ENCODE measurements at places on chromosomes 3 and 15.
A peak's percentile ranks its signal among the peaks of the same experiment; 100 is the strongest.

DNA sequence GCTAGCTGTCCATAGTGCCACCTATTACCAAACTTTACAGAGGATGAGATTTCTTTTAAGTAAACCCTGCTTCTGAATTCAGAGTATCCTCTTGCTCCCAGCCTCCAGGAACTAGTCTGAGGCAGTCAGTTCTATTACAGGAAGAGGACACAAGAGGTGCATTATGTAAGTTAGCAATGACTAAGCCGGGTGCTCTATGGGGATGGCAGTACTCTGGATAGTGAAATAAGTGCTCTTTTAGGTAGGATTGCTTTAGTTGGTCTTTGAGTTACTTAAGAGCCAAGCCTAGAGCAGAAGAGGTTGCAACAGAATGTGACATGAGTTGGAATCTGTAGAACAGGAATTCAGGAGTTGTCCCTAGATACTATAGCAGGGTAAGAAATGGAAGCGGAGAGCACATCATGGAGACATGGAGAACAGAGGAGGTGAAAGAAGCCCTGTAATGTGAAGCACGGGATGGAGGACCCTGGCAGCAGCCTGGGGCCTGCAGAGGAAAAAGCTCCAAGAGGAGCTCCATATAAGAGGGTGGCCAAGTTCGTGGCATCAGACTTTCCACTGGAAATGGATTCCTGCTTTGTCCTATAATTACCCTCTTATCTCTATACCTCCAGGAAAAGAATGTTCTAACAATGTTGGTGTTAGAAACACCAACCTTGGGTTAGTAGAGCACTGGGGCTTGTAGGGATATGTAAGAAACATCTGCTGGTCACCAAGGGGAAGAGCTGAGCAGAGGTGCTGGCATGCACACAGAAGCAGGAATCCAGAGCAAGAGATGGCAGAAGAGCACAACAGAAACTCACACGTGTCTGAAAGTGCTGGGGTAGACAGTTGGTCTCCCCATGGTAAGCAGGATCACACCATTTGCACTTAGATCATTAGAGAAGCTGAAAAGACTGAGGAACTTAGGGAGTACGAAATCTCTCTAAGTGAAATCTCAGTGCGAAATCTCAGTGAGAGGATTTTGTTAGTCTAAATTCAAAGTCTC, 851.1 kb downstream of the FHIT start:
- peak; percentile 72 for DNase-seq

- DNase-seq: no peak
Measured at GRCh38 chr3:13873818-13874217, 6.1 kb downstream of the WNT7A start.

DNA sequence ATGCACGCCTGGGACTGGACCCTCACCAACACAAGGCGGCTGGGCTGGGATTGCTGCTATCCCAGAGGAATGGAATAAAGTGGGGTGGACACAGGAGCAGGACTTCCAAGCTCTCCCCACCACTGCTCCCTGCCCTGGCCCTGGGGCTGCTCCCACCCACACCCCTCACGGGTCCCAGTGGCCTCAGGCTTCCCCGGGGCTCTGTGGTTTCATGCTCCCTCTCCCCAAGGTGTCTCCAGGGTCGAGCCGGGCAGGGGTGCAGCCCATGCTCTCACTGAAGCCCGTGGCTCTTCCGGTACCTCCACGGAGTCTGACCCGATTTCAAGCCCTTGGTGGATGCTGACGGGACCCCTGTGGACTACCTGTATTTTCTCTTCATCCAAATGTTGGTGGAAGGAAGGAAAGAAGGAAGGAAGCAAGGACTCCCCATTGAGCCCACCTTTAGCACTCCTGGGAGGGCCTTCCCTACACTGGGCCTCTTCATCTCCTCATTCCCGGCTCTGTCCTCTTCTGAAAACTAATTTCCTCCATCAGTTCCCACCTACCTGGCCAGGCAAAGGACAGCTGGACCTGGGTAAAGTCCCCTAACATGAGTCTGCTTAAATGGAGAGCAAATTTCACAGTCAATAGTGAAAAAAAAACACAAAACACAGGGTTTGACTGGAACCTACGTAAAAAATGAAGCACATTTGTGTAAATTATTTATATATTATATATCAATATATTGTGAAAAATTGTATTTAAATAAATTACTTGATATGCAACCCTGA, 44.0 kb upstream of the PCSK6 start:
- no peak for DNase-seq

GRCh38 chr3:197165890-197166289, 132.5 kb downstream of the DLG1 start:
- no peak for DNase-seq

DNA sequence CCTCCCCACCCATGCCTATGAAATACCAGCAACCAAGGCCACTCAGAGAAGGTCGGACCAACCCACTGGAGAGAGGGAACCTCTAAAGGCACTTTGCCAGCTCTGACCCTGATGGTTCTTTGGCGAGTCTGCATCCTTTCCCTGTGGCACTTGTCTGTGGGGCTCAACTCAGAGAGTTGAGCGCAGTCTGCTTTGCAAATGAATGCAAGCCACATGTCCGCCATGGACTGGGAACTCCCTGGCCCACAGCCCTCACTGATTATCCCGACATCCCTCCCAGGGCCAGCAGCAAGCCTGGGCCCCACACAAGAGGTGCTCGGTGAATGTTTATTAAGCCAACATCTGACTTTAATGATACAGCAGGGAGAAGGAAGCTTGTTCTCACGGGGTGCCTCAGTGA, 55.5 kb upstream of the HES1 start:
- no peak for DNase-seq

- no peak for DNase-seq
Measured at GRCh38 chr3:88150371-88150770, 612 bp downstream of the C3orf38 start.

DNA sequence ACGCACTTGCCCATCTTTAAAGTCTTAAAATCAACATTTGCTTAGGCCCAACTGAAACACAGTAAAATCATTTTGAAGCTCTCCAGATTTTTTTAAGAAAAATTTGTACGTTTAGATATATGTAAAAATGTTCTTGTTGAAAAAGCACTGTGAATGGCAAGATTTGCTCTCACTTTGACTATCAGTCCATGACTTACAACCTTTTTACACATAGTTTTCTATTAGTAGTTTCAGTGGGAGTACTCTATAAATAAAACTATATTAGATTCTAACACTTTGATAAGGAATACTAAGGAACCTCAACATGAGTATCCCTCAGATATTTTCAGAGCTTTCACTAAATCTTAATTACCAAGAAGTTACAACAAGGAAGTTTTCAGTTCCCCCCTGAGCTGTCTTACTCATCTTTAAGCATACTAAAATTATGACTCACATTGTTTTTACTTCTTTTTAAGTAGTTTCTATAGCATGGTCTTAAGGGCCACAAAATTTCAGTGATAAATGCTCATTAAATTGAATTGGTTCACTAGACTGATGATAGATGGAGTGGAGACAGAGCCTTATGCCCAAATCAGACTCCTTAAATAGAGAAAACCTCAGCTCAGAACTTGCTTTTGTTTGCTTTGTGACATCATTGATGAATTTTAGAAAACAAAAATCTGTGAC, 31.6 kb upstream of the RAP2B start:
- DNase-seq: no peak

GRCh38 chr3:82824491-82824890, 1063.0 kb upstream of the GBE1 start:
- no peak for DNase-seq

DNA sequence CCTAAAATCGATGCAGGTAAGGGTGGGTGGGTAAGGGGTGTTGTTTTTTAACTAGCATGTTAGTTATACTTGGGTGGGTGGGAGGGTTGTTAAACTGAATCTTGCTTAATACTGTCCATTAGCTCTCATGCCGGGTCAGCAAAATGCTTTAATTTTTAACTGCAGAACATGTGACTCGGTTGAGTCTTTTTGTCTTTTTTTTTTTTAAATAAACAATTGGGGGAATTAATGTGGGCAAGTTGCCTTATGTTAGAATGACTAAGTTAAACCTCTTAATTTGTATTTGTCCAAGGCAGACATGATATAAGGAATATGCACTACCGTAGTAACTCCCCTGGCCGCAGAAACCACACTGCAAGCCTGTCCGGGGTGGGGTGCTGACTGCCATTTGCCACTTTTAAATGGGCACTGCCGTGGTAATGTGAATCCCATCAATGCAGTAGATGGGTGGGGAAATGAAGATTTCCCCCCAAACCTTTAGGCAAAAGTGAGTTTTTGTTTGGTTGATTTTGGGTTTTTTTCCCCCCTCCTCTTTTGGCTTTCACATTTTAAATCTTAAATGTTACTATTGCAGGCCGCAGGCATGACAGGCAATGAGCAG, 54.3 kb upstream of the CCR4 start:
- DNase-seq: no peak

DNA sequence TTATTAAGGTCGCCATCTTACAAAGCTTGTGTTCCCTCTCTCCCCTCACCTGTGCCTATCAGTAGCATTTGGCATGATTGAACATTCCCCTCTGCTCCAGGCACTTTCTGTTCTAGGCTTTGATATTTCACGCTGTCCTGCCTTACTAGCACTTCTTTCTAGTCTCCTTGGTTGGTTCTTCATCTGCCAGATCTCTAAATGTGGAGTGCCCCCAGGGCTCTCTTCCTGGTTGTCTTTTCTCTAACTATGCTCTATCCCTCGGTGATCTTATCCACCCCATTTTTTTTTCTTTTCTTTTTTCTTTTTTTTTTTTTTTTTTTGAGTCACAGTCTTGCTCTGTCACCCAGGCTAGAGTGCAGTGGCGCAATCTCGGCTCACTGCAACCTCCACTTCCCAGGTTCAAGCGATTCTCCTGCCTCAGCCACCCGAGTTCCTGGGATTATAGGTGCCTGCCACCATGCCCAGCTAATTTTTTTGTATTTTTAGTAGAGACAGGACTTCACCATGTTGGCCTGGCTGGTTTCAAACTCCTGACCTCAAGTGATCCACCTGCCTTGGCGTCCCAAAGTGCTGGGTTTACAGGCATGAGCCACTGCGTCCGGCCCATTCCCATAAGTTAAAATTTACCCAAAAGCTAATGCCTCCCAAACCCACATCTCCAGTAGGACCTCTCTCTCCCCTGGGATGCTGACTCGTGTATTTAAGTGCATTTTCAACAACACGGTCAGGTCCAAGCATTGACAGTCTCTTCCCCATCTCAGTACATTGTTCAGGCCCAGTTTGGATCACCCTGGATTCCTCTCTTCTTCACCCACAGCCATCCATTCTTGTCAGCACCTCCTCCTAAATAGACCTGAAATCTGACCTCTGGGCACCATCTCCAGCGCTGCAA, 5.2 kb downstream of the NUSAP1 start:
- DNase-seq: peak; percentile 8

DNA sequence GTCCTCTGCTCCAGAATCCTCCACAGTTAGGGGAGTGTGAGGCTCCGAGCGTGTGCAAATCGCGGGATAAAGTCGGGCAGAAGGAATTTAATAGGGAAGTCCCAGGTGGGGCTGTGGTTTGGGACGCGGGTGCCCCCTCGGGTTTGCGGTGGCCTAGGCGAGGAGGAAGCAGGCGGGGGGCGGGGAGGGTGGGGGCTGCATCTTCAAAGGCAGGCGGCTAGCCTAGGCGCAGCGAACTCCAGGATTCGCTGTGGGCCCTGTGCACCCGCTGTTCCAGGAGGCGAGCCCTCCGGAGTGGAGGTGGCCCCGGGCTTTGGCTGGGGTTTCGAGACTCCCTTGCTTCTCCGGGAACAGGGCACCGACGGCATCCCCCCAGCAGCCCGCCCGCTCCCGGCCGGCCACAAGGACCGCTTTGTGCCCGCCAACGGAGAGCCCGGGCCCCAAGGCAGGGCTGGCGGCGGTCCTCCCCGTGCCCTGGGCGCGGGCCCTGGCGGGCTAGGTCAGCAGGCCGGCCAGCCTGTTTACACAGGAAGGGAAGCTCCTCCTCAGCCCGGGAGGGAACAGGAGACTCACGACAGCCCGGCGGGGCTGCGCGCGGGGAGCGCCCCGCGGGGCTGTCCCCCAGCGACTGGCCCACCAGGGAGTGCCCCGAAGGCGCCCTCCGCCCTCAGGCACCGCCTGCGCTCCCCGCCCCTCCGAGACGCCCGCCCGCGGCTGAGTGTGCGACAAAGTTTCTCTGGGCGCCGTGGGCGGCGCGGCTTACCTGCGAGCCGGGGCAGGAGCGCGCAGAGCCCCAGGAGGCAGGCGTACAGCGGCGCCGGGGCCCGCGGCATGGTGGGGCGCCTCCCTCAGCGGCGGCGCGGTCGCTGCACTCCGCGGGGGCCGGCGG, 753 bp downstream of the ITGB5 start:
- DNase-seq: no peak

GRCh38 chr3:170090601-170090981, 52.8 kb downstream of the GPR160 start:
- peak; percentile 20 for DNase-seq

DNA sequence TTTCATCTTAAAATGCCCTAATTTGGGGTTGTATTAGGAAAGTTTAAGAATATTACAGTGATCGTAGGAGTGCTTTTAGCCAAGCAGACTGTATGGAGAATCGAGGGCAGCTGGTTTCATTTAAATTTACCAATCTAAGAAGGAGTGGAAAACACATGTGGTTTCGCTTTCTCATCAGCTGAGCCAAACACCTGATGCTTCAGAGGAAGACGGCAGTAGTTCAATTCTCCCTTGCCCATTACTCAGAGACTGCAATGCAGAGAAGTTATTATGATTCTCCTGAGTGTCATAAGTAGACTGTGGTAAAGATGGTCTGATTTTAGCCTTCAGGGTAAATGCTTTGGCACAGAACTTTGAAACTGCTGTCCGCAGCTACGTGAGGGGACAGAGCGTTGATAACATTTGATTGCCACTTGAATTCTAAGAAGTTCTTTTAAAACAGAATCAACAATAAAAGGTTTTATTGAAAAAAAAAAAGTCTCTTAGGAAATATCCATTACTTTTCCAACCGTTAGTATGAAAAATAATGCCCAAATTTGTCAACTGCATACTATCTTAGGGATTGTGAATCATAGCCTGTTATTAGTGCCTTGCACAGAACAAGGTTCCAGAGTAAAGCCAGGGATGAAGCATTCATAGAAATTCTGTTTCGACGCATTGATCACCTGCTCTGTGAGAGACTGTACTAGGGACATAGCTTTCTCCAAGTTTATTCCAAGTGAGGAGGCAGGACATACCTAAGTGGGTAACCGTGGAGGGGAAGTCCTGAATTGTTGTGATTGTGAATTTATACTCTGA, 25.6 kb downstream of the LYSMD4 start:
- DNase-seq: no peak

All from HL-60 (cell line).